Hematopoietic multipotent progenitor cell treated with erythropoietin and hydrocortisone succinate and interleukin-3 and kit ligand, for 8 days (in vitro differentiated cells): ENCODE measurements at places on chromosomes 2 and 18.

- no peak for DNase-seq
These were observed 179.7 kb upstream of the SH3BP4 start for GRCh38 chr2:234771980-234772732.

- no peak for DNase-seq
These were observed 154.7 kb downstream of the SOX11 start for GRCh38 chr2:5846881-5847280.

DNA sequence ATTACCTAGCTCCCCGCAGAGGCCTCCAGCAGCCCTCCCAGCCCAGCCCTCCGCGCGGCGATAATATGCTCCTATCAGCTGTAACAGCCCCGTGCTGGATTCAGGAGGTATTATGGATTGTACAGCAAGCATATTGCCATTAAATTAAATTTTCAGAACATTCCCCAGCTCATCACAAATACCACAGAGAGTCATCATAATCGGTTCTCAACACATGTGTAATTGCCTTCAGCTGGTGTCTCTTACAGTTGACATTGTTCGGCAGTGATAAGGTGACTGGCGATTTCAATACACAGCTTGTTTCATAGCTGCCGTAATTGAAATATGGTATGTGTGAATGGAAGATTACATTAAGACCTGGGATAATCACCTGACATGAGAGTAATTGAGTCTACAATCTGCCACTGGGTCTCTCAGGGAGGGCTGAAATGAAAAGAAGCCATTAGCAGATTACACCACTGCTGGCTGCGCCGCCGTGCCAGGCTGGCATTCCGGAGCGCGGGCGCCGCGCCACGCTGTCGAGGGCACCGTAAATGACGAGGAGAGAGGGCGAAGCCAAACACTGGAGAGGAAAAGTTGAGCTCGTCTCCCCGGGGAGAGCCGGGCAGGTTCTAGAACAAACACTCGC, 549.4 kb upstream of the SALL3 start:
- DNase-seq: no peak

DNA sequence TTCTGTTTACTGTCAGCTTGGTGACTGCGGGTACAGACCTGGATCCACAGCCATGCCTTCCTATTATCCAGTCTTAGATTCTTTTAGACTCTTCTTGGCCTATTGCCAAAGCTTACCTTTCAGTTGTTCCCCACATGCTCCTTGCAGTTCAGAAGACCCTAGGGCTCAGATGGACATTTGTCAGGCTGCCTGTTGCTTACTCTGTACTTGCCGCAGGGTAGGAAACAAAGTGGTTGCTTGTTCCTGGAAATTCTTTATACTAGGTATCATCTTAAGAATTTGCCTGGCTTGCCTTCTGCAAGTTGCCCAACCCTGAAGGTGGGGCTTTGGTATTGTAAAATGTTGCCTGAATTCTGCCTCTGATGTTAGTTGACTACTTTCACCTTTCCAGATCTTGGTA, 24.4 kb downstream of the CD28 start:
- DNase-seq: no peak

DNA sequence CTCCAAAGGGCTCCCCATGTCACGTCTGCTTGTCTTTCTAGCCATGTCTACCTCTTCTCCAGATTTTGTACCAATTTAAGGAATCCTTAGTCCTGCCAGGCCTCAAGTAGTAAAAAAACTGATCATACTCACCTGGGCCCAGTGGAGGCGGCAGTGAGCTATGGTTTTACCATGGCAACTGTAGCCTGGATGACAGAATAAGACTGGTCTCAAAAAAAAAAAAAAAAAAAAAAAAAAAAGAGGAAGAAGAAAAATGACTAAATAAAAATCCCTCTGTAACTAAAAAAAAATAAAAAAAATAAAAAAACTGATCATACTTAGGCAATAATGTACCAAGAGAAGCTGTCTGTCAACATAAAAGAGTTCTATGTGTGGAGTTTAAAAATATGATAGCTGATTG, 221.6 kb downstream of the NR4A2 start:
- DNase-seq: peak; percentile 15

DNA sequence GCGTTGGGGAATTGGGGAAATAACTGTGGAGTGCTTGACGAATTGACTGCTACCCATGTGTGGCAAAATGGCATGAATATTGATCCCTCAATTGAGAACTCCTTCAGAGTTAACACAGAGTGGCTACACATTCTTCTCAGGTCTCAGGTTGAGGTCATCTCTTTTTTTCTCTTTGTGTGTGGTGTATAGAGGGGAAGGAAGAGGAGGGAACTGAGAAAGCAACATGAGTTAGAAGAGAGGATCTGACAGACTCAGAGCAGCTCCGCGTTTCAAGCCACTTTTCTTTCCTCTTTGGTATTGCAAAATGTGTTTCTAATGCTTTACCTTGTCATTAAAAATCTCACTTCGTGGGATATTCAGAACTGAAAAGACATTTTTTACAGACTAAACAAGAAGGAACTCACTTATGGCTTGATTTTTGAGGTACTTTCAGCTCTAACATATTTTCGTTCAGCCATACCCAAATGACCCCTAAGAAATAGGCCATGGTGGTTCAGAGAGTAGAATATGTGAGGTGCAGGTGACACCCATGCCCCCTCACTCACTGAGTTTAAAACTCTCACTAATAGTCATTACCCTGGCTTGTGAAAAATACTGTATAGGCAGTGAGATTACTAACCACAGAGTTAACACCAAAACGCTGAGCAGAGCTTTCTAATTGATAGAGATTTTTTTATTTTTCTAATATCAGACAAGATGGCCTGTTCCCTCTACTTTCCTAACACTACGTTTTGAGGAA, 22.5 kb downstream of the STAT4 start:
- DNase-seq: no peak

- DNase-seq: no peak
These were observed 4.2 kb downstream of the CAPN10 start for GRCh38 chr2:240590681-240591111.

DNA sequence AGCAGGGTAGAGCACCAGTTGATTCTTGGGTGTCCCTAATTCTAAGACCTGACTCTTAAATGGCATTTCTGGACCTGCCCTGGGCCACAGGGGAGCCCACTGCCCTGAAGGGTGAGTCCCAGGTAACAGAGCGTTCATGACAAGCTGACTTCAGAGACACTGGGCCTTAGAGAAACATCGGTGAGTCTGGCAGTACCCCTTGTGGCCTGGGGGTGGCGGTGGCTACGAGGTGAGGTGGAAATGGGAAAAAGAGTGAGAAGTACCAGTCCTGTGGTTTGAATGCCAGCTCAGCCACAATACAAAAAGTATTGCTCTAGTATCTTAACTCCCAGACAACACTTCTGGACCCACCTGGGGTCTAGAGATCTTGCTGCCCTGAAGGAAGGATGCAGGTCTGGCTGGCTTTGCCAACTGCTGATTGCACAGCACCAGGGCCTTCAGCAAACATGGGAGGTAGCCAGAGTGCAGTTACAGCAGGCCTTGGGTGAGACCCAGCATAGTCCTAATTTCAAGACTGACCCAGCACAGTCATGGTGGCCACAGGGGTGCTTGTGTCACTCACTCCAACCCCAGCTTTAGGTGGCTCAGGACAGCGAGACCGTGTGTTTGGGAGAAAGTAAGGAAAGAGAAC, 44.5 kb downstream of the USP34 start:
- DNase-seq: peak; percentile 80

GRCh38 chr2:226121046-226121738, 678.4 kb downstream of the IRS1 start:
- DNase-seq: no peak

DNA sequence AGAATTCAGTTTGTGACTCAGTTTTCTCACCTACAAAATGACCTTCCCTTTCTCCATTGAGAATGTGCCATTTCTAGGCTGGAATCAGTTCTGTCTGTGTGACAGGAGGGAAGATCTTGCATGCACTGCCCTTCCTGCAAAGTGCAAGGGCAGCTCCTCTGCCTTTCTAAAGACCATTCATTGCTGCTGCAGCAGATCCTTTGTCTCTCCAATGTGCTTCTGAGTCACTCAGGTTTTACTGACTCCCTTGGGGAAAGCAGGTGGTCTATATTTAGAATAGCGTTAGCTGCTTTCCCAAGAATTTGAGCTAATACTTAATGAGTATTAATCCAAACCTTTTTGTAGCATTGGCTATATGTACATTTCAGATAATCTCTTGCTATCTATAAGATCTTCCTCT, 62.5 kb downstream of the DAW1 start:
- DNase-seq: no peak

DNA sequence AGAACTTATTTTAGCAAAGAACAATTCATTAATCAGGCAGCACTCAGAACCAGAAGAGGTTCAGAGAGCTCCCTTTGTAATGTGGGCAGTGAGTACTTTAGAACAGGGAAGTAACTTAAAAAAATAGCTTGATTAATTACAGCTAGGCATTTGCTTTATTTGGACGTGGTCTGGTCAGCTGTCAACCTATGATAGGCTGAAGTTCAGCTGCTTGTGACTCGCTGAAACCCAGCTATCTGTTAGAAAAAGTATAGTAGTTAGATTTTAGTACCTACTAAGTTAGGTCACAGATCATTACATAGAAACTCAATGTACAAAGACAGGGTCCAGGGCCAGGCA, 40.0 kb downstream of the PKDCC start:
- no peak for DNase-seq

GRCh38 chr2:10467401-10467800, 19.3 kb upstream of the ODC1 start:
- DNase-seq: no peak
